ENCODE measurements at places on chromosomes 7 and 10.
A peak's percentile ranks its signal among the peaks of the same experiment; 100 is the strongest.

DNA sequence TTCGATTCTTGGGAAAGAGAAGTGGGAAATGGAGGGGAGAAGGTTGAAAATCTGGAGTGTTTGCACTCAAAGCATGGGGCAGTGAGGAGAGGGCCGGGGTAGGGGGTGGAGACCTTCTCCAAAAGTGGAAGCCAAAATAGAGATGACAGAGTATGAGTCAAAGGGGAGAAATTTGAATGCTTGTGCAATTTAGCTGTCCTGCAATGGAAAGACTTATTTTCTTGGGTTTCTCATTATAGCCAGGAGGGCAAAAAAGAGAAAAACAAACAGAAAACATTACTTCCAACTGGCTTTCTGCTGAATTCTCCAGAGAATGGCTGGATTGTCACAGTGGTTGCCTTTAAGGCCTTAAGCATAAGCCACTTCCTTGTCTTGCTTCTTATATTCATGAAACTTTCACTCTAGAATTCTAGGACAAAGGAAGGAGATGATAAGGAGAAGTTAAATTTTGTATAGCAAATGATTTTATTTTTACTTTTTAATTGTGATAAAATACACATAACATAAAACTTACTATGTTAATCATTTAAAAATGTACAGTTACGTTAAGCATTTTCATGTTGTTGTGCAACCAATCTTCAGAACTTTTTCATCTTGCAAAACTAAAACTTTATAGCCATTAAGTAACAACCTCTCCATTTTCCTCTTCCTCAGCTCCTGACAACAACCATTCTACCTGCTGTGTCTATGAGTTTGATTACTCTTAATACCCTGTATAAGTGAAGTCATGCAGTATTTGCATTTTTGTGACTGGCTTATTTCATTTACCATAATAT, 100.2 kb downstream of the GPR85 start:
- DNase-seq, result no peak

DNA sequence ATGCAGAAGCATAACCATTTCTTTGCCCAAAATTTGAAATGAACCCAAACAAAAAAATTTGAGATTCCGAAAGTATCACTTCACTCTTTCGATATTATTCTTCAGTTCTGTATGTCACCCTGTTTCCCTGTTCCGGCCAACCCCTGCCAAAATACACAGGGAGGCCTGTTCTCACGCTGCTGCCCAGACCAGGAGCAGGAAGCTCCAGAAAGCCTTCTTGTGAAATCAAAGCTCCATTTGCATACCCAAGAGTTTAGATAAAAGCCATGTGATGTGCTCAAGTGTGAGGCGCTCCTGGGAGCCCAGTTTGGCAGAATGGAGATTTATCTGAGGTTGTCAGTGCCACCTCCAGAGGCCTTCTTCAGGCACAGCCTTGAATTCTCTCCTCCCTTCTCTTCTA, 236.2 kb downstream of the FGFR2 start:
- no peak for DNase-seq

GRCh38 chr10:92747600-92747999, 57.8 kb downstream of the HHEX start:
- DNase-seq, result no peak

DNA sequence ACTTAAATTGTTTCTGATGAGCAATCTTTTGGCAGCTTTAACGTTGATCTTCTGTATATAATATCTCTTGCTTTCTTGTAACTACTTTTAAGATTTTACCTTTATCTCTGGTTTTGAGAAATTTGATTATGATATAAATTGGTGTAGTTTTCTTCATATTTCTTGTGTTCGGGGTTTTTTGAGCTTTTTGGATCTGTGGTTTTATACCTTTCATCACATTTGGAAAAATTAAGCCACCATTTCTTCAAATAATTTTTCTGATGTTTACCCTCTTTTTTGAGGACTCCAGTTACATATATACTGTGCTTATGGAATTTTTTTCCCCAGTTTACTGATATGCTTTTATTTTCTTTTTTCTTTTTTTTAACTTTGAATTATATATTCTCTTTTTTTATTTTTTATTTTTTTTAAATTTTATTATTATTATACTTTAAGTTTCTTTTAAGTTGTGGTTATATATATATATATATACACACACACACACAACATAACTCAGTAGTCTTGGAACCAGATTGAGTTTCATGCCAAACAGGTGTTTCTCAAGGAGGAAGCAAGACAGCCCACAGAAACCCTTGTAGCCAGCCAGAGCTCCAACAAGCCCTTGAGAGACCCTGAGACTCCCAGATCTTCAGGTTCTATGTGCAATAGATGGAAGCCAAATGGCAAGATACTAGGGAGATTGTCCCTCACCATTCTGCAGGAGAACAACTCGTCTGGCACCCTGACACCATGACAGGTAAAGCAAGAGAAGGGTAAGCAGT, 27.5 kb upstream of the NME8 start:
- no peak for DNase-seq

GRCh38 chr10:4650582-4650981, 175.4 kb upstream of the AKR1E2 start:
- DNase-seq, result no peak

DNA sequence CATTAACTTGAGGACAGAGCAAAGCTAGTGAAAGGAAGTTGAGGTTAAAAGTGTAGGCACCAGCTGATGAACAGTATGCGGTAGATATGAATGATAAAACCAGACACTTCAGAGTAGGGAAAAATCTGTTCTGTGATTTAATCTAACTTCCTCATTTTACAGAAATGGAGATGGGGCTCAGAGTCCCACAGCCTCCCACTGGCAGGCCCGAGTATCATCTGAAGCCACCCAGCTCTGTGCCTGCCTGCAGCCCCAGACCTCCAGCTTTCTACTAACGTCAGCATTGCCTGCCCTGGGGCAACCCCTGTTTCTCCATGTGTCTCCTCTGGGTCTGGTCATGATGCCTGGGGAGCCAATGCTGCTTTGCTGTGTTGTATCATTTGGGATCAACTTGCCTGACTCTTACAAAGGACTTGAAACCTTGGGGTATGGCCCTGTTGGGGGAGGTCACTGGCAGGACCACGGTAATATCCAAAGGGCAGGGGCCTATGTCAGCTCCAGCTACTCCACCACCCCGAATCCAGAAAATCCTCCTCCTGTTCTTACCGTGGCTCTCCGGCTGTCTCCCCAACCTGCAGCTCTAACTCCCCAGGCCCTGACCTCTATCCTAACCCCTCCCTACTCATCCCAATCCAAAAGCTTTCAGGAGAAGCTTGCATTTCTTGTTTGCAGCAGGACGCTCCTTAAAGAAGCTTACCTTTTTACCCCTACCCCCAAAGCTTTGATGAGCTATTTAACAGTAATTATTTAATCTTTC, 56.2 kb upstream of the NPY start:
- no peak for DNase-seq

- DNase-seq, result no peak
Measured at GRCh38 chr7:151838861-151839381, 38.0 kb downstream of the PRKAG2 start.

- DNase-seq, result no peak
Measured at GRCh38 chr10:122709971-122710370, 10.3 kb upstream of the C10orf120 start.

- no peak for DNase-seq
Measured at GRCh38 chr7:35908331-35909216, 107.7 kb downstream of the SEPTIN7 start.

DNA sequence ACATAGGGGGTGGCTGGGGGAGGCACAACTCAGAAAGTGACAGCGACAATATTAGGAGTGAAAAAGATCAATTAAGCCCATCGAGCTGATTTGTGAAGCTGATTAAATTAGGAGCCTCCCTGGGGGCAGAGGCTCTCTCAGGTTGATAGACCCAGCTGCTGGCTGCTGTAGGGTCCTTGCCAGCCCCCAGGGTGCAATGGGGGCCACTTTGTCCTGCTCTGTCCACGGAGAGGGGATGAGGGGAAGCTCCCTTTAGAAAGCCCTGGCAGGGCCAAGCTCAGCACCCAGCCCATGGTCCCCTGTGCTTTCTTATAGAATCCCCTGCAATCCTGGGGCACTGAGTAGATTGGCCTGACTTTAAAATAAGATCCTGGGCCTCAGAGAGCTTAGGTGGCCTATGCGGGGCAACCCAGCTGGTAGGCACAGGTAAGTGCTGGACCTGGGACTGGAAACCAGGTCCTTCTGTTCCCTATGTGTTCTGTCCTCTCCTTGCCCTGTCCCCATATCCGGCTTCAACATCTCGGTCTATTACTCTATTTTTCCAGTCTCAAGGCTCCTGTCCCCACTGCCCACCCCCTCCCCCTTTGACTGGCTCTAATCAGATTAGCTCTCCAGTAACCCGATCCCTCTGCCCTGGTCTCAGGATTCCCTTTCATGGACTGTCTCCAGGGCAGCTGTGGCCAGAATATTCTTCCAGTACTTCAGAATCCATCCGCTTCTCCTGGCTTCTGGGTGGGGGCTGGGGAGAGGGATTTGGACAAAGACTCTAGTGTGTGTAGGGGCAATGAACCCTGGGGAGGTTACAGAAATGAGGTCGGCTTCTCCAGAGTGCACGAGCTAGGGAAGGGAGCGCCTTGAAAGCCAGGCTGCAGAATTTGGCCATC, 259.6 kb downstream of the RPS24 start:
- DNase-seq, result peak; percentile 67

Measured in nephron progenitor cell (in vitro differentiated cells).